NCI-H1417 treated with DMSO at 0.1 percent for 48 hours (cell line): ENCODE measurements at places on chromosomes 6 and 20.

DNA sequence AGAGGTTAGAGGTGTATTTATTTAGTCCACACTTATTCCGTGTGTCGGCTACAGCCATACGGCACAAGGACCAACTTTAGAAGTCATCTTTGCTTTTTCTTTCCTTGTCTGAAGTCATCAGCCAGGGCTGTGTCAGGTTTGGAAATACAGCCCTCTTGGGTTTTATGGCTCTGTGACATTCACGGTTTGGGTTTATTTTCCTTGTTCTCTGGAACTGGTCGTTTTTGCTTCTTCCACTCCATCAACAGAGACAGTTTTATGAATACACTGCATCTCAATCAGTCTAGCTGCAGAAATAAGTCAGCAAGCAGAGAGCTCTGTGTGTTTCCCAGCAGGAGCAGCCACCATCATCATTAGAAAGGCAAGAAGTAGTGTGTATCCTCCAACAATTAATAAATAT is 132.5 kb downstream of the TBC1D7 start:
- DNase-seq = no peak

DNA sequence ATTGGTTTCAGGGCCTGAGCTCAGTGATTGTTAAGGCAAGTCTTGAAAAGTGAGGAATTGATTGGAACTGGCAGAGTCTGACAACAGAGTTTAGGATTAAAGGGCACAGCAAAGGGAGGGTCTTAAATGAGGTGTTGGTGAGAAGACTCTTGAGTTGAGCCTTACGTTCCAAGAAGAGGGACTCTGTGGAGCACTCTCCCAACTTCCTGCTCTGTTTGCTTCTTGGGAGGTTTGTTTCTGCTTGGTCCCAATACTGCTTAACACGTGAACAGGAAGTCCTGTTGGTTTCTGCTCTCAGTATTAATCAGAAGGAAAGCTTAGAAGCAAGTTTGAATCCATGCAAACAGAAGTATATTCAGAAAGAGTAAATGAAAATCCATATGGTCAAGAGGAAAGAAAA is 15.6 kb upstream of the SYNDIG1 start:
- DNase-seq = no peak

DNA sequence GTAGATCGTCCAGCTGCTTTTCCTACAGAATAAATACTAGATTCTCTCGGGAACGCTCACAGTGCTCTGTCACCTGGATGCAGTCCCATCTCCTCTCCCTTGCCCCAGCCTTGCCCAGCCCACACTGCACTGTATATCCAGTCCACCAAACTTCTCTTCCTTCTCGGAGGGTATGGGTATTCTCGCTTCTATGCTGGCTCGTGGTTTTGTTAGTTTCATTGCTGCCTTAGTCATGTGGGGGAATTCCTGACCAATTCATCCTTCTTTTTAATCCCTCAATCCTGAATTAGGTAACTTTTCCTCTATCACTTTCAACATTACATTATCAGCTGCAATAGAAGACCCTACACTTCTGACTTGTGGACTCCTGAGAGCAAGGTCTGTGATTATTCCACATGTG is 252.4 kb downstream of the GMDS start:
- DNase-seq = no peak

GRCh38 chr6:1485678-1486077 is 96.3 kb downstream of the FOXF2 start:
- no peak for DNase-seq
